ENCODE measurements at places on chromosomes 13 and 19.

DNA sequence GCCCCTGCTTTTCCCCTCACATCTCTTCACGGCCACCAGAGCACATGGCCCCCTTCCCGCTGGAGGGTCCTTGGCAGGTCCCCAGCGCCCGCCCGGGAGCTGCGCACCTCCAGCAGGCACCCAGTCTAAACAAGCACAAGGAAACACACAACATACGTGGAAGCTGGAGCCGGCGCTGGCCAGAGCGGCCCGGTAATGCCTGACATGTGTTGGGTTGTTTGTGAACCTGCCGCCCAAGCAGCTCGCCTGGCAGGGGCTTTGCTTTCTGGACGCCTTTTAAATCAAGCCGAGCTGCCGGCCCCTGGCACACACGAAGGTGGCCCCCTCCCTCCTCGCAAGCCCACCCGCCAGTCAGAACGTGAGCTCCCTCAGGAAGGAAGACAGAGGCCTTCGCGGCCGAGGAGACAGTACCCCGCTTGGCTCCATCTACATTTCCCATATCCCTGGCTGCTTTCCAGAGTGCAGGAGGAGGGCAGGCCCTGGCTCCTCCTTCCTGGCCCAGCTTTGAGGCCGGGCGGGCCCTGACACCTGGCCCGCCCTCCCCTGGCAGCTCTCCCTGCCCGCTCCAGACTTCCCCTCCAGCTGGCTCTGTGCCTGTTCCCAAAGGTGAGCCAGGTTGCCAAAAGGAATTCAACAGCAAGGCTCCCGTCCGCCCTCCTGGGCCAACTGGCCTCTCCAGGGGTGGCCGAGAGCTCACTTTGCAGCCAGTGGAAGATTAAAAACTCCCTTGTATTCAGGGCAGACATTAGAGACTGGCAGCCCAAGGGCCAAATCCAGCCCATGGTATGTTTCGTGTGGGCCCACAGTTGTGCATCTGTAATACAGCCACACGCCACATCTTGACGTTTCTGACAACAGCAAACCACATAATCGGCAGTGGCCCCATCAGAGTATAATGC lies 28.7 kb downstream of the COMP start:
- no peak for DNase-seq

DNA sequence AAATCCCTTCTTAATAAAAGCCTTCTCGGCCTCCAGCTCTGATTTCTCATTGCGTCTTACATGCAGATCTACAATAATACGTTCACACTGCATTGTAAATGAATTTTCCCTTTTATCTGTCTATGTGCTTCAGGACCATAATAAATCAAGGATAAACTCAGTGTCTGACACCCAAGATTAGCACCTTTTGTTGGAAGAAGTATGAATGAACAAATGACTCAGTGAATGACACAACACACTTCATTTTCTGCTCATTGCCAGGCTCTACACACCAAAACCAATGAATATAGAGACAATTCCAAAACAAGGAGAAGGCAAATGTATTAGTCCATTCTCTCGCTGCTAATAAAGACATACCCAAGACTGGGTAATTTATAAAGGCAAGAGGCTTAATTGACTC lies 1224.4 kb downstream of the EFNB2 start:
- DNase-seq: no peak

DNA sequence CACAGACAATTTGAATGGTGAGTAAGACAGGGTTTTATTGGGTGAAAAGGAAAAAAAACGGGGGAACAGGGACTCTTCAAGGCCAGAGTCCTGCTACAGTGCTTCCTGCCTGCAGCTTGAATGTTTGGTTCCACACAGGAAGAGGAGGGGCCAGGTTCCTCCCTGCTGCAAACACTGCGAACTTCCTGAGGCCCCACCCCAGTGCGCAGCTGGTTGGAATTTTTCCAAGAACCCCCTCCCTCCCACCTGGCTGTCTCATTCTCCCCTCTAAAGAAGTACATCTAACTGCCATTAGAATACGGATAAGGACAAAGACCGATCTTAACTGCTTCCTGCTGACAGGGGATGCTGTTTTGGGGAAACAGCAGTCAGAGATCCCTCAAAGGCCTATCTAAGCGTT lies 184.9 kb downstream of the GGACT start:
- no peak for DNase-seq

DNA sequence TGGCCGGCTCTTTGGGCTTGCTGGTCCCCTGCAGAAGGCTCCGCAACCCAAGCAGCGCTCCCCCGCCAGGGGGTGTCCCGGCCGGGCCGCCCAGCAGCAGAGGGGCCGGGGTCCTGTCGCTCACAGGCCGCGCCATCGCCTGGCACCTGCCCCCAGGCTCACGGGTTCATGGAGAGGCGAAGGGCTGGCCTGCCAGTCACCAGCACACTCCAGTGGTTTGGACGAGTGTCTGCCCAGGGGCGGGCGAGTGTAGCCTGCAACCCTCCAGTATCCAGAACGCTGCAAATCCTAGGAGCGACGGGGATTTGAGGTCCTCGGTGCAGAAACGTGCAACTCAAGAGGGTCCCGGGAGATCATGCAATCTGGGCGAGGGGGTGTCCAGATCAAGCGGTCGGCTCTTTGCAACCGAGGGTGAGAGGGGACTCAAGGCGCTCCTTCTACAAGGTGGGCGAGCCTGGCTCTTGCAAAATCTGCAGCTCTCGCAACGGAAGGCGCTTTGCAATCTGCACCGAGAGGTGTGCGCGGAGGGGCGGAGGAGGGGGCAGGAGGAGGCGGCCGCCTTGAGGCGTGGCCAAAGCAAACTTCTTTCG lies at the start of gene DBP:
Gene DBP (minus strand): TSS at position 521 of the 590 bp plus-strand sequence. CDS start 385 bp downstream, at position 136.
- DNase-seq: no peak

- DNase-seq: no peak
Measured at GRCh38 chr19:44653977-44654774, 10.5 kb downstream of the PVR start.

- no peak for DNase-seq
Measured at GRCh38 chr13:36067746-36068381, 63.3 kb downstream of the DCLK1 start.

- DNase-seq: no peak
Measured at GRCh38 chr19:39001041-39001440, 25.5 kb upstream of the FBXO17 start.

GRCh38 chr19:10979951-10980381 lies 19.1 kb downstream of the SMARCA4 start:
- DNase-seq: no peak

- DNase-seq: no peak
Measured at GRCh38 chr19:4500841-4501591, 17.3 kb downstream of the PLIN4 start.

GRCh38 chr13:25827831-25828465 lies 223.9 kb downstream of the SHISA2 start:
- no peak for DNase-seq

DNA sequence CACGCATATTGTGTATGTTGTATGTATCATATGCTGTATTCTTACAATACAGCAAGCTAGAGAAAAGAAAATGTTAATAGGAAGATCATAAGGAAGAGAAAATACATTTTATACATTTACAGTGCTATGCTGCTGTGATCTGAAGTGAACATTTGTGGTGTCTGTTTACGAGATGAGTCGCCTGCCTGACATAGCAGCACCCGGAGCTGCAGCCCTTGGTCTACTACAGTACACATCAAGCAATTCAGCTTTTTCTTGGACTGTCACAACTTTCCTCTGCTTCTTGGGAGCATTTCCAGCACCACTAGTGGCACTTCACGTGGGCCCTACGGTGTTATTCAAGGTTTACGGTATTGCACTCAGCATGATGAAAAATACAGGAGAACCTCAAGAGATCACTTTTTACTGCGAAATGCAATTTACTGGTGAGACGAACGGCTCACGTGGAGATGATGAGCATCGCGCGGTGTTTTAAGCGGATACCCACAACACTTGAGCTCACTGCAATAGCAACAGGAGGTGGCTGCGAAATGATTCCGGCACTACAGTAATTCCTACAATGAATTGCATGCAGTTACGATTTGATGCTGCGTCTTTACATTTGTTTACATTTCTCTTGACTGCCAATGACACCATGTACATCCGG lies 308.4 kb downstream of the FGF9 start:
- no peak for DNase-seq

- no peak for DNase-seq
Measured at GRCh38 chr19:6248844-6249243, 30.9 kb downstream of the MLLT1 start.

DNA sequence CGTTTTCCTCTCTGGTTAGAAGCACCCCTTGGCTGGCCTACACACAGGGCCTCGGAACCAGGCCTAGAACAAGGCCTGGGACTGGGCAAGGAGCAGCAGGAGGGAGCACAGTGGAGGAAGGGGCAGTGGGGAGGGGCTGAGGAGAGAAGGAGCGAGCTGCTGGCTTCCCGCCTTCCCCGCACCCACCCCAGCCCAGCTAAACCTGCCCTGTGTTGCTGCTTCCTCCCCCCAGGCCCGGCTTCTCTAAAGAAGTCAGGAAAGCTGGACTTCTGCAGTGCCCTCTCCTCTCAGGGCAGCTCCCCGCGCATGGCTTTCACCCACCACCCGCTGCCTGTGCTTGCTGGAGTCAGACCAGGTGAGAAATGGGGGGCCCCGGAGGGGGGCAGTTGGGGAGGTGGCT lies 24.3 kb downstream of the LYL1 start:
- no peak for DNase-seq

DNA sequence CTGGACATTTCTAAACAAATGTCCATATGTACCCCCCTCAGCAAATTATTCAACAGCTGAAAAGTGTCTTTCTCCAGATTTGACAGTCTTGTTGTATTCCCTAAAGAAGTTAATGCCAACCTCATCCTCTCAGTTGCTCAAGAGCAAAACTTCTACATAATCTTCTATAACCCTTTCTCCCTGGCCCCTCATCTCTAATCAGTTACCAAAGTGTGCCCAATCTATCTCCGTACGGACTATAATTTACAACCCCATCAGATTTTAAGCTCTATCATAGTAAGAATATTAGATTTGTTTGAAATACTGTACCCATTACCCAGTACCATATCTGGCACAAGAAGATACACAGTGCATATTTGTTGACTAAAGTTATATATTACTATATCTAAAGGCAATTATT lies 101.5 kb downstream of the FGF14 start:
- DNase-seq: no peak

GRCh38 chr19:14814982-14815652 lies 19.9 kb downstream of the OR7A5 start:
- no peak for DNase-seq

GRCh38 chr13:71149498-71150363 lies 717.3 kb downstream of the DACH1 start:
- no peak for DNase-seq

DNA sequence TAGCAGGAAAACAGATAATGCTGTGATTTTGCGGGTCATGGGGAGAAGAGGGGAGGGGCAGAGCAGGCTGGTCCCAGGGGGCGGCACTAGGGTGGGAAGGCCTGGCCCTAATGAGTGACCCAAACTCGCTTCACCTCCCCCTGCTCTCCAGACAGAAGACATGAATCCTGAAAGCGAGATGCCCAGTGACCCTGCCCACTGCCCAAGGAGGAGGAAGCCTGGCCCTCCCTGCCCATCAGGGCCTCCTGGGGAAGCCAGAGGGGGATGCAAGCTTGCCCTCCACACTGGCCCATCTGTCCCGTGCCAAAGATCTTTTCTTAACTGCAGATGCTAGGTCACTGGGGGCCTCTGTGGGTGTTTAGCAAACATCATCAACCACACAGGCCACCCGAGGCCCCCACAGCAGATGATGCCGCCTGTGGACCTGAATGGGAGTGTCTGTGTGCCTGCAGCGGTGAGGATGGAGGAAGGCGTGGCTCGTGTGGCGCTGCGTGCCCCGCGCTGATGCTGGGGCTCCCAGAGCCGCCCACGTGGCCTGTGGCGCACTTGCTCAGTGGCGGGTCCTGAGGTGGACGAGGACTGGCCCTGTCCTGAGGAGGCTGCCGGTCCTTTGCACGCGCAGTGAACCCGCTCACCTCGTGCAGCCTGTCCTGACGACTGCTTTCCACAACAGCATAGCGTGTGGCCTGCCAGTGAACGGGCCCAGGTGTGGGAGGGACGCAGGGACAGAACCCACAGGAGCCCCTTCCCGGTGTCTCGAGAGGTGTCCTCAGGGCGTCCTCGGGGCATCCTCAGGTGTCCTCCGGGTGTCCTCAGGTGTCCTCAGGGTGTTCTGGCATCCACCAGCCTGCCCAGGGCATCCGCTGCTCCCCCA lies 80.5 kb upstream of the MCF2L start:
- no peak for DNase-seq

GRCh38 chr13:35593651-35594050 lies 117.2 kb upstream of the MAB21L1 start:
- no peak for DNase-seq

DNA sequence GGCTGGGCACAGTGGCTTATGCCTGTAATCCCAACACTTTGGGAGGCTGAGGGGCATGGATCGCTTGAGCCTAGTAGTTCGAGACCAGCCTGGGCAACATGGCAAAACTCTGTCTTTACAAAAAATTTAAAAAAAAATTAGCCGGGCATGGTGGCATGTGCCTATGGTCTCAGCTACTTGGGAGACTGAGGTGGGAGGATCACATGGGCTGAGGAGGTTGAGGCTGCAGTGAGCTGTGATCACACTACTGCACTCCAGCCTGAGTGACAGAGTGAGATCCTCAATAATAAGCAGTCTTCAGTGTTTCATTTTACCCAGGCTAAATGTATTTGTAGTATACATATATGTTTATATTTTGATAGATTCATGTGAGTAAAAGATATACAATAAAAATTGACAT lies 85.0 kb downstream of the GGACT start:
- DNase-seq: no peak

All from NCI-H187 treated with DMSO at 0.1 percent for 48 hours (cell line).